NCI-H510A treated with DMSO at 0.1 percent for 48 hours (cell line): ENCODE measurements at places on chromosomes 2 and 18.

DNA sequence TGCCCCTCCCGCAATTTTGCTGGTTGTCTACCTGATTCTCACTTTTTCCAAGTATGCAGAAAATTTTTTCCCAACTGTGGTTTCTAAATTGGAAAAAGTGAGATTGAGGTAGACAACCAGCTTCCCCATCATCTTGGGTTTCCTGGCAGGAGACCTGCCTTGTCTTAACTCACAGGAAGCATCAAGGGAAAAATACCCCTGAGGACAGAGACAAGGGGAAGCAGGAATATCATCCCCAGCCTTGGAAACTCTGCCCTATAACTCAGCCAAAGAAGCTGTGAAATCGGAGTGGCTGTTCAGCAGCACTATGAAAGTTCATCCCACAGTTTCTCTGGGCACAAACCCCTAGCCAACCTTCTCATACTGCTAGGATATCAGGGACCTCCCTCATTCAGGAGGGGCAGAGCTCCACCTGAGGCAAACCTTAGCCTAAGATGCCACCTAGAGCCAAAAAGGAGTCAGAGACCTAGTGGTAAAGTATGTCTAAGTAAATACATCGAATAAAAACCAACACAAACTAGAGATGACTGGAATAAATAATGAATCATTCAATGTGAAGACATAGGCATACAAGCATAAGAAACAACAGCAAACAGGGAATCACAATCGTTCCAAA, 68.2 kb downstream of the ZSWIM2 start:
- DNase-seq: no peak

- no peak for DNase-seq
These were observed 38.8 kb downstream of the G6PC2 start for GRCh38 chr2:168939918-168940317.

DNA sequence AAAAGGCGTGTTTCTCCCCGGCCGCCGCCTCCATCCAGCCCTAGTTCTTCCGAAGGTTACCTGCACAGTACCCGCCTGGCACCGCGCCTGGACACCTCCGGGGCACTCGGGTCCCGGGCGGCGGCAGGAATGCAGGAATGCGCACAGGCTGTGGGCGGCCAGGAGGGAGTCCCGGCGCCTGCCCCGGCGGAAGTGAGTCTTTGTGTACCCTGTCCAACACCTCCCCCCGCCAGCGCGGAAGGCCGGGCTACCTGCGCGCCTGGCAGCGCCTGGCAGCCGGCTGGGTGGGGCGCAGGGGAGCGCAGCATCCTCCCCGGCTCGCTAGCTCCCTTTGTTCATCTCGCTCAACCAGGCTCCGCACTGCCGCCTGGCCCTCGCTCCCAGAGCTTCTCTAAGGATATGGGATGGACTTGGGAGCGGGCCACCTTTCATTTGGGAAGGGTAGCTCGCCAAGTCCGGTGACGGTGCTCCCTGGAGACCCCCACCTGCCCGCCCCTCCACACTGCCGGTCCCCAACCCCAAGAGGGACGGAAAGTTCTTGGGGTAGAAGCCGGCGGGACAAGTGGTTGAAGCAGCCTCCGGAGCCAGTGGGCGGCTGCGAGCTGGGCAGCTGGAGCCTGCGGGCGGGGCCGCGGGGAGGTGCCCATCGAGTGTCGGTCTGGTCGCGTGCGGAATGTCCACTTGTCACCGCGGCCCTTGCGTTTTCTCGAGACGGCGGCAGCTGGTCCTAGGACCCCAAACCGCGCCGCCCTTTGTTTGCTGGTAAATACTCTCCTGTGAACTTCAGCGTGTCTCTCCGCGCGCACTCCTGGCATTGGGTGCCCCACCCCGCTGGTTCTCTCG, 1.2 kb upstream of the ST6GAL2 start:
- DNase-seq: peak; percentile 77

- no peak for DNase-seq
These were observed 291.2 kb downstream of the NEDD4L start for GRCh38 chr18:58335223-58335622.

DNA sequence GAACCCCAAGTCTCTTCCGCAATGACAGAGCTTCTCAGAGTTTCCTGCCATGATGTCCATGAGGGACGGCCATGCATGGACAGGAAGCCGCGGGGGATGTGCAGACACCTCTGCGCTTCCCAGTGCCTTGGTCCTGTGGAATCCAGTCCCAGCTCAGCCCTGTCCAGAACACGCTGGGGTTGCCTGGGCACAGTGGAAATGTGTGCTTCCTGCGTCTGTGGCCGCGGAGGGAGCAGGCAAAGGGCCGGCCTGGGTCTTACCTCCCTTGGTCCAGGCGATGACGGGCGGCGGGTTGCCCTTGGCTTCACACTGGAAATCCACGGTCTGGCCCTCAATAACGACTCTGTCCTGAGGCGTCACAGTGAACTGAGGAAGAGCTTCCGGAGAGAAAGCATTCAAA, 79.6 kb downstream of the PXDN start:
- DNase-seq: no peak

GRCh38 chr2:197204519-197205250, 105.9 kb downstream of the ANKRD44 start:
- no peak for DNase-seq

DNA sequence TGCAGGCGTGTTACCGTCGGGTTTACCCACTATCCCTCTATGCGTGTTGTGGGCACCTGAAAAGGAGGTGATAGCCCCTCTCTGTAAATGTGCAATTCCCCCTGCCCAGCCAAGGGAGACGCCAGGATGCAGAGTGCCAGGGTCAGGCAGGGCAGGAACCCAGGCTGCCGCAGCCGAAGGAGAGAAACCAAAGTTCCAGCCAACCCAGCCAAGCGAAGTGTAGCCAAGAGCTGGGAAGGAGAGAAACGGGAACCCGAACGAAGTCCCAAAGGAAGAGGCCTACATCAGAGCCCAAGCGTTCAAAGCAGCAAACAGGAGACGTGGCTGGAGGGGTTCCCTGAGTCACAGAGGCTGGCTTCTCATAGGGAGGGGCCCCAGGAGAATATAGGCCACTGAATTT, 24.2 kb upstream of the SPR start:
- DNase-seq: peak; percentile 39

DNA sequence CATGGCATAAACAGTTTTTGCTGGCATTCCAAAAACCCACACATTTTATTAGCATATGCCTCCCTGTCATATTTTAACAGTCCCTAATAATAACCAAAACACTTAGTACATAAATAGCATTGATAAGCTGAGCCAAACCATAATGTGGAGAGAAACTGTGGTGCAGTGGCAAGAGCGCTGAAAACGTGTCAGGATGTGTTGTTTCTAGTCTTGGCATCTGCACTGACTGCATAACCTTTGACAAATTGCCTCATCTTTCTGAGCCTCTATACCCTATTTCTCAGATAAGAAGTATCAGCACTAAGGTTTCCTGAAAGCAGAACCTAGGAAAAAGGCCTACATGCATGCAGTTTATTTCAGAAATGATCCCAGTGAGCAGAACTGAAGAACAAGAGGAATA, 41.4 kb downstream of the RAD51AP2 start:
- no peak for DNase-seq

- no peak for DNase-seq
These were observed 76.0 kb downstream of the AGAP1 start for GRCh38 chr2:235569837-235570236.

GRCh38 chr2:238389988-238390589, 36.6 kb upstream of the ASB1 start:
- peak; percentile 88 for DNase-seq
